Uterus (tissue), 4 donors: ENCODE measurements at places on chromosomes 6 and 20.

GRCh38 chr20:891058-891705 lies 25.0 kb downstream of the ANGPT4 start:
- no peaks in the 10 kb centered on the region for H3K27me3 ChIP-seq
- H3K27ac ChIP-seq, result peak overlapping the region; percentile 17
- H3K4me1 ChIP-seq, result no peaks in the 10 kb centered on the region
- peak; percentile 76 for DNase-seq
- no peaks in the 10 kb centered on the region for H3K36me3 ChIP-seq
- H3K4me3 ChIP-seq, result no peak overlapping the region

DNA sequence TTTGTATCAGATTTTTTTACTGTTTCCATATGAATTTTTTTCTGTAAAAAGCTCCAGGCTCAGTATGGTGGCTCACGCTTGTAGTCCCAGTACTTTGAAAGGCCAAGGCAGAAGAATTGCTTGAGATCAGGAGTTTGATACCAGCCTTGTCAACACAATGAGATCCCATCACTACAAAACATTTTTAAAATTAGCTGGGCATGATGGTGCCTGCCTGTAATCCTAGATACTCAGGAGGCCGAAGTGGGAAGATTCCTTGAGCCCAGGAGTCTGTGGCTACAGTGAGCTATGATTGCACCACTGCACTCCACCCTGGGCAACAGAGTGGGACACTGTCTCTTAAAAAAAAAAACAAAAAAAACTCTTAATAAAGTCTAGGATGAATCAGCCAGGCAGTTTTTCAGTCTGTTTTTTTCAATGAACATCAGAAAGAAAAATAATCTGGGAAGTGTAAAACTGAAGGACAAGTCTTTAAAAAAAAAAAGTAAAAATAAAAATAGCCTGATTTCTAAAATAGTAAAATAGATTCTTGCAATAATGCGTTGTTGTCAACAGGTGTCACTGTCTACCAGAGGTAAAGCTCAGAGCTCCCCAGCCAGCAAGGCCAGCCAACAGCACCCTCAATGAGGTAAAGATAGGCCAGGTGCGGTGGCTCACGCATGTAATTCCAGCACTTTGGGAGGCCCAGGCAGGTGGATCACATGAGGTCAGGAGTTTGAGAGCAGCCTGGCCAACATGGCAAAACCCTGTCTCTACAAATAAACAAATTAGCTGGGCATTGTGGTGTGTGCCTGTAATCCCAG lies 9.3 kb upstream of the ATG5 start:
- no peak overlapping the region for H3K4me3 ChIP-seq
- no peaks in the 10 kb centered on the region for H3K4me1 ChIP-seq
- no peaks in the 10 kb centered on the region for H3K27me3 ChIP-seq
- no peaks in the 10 kb centered on the region for H3K36me3 ChIP-seq

GRCh38 chr6:146388736-146389364 lies 154.8 kb upstream of the RAB32 start:
- H3K36me3 ChIP-seq, result no peaks in the 10 kb centered on the region
- H3K27ac ChIP-seq, result no peak overlapping the region
- no peak for DNase-seq

DNA sequence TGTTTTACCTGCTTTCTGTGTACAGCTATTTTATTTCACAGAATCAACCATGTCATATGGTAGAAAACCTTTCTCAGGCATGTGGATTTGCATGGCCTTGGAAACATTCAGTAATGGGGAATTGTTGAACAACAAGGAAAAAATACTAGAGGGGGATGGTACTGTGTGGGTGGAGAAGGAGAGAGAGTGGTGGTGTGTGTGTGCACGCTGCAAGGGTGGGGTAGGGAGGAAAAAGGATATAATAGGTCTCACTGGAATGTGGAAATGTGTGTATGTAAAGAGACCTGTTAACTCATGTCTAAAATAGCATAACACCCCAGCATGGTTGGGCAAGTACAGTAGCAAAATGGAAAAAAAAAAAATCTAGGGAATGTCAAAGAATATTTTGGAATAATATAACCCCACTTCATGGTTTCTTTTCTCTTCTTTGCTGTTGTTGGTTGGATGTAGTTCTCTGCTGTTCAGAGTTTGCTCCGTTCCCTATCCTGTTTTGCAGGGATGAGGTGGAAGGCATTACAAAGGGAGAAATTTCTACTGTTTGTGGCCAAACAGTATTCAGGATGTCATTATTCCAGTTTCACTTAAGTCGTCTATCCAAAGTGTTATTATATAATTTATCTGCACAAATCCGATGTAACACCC lies 93.9 kb upstream of the CITED2 start:
- DNase-seq, result no peak
- no peak overlapping the region for H3K4me3 ChIP-seq
- H3K27me3 ChIP-seq, result no peaks in the 10 kb centered on the region
- H3K36me3 ChIP-seq, result no peaks in the 10 kb centered on the region
- H3K4me1 ChIP-seq, result no peaks in the 10 kb centered on the region

- no peaks in the 10 kb centered on the region for H3K4me1 ChIP-seq
- no peak overlapping the region for H3K4me3 ChIP-seq
Observed at GRCh38 chr6:117432273-117432672, 6.5 kb upstream of the ROS1 start.

DNA sequence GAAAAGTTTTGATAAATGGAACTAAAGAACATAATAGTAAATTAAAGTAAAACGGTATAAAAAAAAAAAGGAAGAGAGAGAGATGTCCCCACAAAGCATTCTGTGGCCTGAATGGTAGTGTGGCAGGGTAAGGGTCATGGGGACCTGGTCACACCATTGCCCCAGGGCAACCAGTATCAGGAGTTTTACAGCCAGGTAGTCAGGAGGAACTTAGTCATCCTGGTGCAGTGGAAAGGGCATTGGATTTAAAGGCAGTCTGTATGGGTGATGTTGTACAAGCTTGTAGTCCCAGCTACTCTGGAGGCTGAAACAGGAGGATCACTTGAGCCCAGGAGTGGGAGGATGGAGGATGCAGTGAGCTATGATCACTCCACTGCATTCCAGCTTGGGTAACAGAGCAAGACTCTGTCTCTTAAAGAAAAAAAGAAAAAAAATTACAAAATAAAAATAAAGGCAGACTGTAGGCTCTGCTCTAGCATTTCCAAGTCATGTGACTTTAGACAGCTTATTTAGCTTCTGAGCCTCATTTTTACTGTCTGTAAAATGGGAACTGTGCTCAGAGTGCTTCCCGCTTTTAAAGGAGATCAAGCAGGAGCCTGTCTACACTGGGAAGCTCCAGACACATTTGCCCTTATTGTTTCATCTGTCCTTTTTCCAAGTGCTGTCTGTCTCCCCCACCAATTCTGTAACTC lies 112.8 kb upstream of the ARMC2 start:
- no peaks in the 10 kb centered on the region for H3K27me3 ChIP-seq
- H3K4me3 ChIP-seq, result no peak overlapping the region
- no peak for DNase-seq
- H3K27ac ChIP-seq, result no peak overlapping the region

GRCh38 chr6:39041072-39041471 lies 7.5 kb upstream of the GLP1R start:
- H3K27me3 ChIP-seq, result no peaks in the 10 kb centered on the region
- no peaks in the 10 kb centered on the region for H3K36me3 ChIP-seq
- no peak overlapping the region for H3K4me3 ChIP-seq
- H3K27ac ChIP-seq, result no peak overlapping the region
- DNase-seq, result no peak
- no peaks in the 10 kb centered on the region for H3K4me1 ChIP-seq

DNA sequence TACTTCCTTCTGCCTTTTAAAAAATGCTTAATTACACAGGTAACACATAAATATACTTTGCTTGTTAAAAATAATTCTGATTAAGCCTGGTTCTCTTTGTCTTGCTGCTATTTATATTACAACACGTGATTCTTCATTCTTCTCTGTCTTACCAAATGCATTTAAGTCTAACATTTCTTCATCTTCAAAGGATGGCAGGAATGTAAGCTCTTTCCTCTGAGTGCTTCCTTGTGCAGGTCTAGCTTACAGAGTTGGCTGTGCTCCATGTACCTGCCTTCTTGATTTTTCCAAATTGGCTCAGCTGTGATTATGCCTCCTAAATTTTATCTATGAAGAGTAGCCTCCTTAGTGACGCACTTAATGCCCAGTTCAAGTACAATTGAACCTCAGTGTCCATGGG lies 44.4 kb downstream of the RNF144B start:
- H3K27ac ChIP-seq, result no peak overlapping the region
- DNase-seq, result no peak
- H3K27me3 ChIP-seq, result no peaks in the 10 kb centered on the region
- H3K36me3 ChIP-seq, result no peaks in the 10 kb centered on the region
- no peak overlapping the region for H3K4me3 ChIP-seq

GRCh38 chr20:25063981-25064380 lies 6.0 kb upstream of the ACSS1 start:
- H3K36me3 ChIP-seq, result no peaks in the 10 kb centered on the region
- H3K27ac ChIP-seq, result no peak overlapping the region
- no peaks in the 10 kb centered on the region for H3K4me1 ChIP-seq
- no peak overlapping the region for H3K4me3 ChIP-seq
- DNase-seq, result no peak

DNA sequence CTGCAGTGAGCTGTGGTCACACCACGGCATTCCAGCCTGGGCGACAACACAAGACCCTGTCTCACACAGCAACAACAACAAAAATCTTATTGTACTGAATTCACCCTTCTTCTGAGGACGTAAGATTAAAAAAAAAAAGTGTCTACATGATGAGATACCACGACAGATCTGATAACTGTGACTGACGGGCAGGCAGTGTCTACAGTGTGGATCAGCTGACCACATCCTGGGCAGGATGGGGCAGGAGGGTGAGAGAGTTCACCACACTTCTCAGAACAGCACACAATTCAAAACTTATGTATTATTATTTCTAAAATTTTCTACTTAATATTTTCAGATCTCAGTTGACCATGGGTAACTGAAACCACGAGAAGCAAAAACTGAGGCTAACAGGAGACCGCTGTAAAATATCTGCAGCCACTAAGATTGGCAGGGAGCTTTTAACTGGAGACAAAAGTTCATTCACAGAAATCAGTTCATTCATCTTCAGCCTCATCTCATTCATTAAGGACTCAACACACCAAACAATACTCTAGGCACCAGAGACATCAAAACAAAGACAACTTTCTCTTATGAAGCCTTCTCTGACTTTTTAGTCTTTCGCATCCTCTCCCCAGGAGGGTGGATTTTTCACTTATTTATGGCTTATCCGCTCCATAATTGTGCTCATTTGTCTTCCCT lies 15.7 kb upstream of the NHSL1 start:
- no peak overlapping the region for H3K27ac ChIP-seq
- H3K36me3 ChIP-seq, result no peaks in the 10 kb centered on the region

DNA sequence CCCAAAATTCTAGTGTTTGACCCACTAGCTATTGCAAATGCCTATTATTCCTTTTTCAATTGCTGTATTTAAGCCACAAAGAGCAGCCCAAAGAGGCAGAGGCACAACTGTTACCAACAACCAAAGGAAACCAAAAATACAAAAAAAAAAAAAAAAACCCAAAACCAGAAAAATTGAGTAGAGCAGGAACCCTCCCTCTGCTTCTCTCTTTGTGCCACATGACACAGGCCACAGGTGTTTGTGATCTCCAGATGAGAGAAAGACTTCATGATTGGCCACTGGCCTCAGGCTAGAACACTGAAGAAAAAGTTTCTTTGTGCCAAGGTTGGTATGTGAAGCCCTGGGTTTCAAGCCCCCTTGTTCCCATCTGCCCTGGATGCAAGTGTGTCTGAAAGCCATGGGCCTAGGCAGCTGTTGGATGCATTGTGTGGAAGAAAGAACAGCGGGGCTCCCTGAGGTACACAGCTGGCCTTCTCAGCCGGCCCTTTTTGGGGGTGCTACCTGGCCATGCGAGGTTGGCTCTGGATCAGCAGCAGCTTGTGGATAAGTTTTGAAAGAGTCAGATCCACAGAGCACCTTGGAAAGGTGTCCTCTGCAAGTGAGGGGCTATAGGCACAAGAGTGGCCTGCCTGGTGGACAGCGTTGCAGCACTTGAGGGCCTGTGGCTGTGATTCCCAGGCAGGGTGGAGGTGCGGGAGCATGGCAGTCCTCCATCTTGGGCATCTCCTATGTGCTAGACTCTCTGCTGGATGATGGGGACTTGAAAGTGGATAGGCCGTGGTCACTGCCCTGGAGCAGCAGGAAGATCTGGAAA lies 204.5 kb downstream of the ZDHHC14 start:
- no peaks in the 10 kb centered on the region for H3K36me3 ChIP-seq
- no peaks in the 10 kb centered on the region for H3K27me3 ChIP-seq
- no peak overlapping the region for H3K27ac ChIP-seq
- H3K4me3 ChIP-seq, result no peak overlapping the region
- H3K4me1 ChIP-seq, result no peaks in the 10 kb centered on the region

DNA sequence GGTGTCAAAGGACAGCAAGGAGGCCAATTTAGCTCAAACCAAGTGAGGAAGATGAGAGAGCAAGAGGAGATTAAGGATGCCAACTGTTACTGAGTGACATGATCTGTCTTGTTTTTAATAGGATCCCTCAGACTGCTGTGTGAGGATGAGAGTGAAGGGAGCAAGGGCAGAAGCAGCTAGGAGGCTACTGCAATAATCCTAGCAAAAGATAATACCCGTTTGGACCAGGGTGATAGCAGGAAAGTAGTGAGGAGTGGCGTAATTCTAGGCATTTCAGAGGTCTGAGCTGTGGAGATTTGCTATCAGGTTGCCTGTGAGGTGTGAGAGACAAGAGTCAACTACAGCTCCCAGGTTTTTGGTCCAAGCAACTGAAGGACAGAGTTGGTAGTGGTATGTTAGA lies 14.7 kb downstream of the UBE2V1 start:
- no peak for DNase-seq
- H3K27ac ChIP-seq, result no peak overlapping the region
- peaks cover 4% of the 10 kb centered on the region for H3K4me1 ChIP-seq
- no peak overlapping the region for H3K4me3 ChIP-seq
- H3K36me3 ChIP-seq, result no peaks in the 10 kb centered on the region

- DNase-seq, result no peak
- no peak overlapping the region for H3K27ac ChIP-seq
- no peak overlapping the region for H3K4me3 ChIP-seq
- H3K4me1 ChIP-seq, result no peaks in the 10 kb centered on the region
- H3K36me3 ChIP-seq, result no peaks in the 10 kb centered on the region
Observed at GRCh38 chr6:133680994-133681393, 207.9 kb upstream of the TCF21 start.

DNA sequence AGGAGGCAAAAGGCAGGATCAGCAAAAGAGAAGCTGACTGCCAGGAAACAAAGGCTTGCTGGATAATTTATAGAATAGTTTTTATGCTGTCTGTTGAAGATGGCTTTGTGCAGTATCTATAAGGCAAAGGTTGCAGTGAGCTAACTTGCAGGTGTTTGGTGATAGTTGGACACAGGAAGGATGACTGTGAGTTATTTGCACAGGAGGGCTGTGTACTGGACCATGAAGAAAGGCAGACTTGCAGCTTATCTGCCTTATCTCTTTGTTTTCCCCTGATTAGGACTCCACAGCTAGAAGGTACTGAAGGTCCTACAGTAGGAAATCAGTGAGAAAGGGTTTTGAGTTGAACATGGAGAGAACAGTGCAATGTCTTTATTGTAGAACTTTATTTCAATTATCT lies 2.1 kb downstream of the BTN1A1 start:
- no peaks in the 10 kb centered on the region for H3K36me3 ChIP-seq
- H3K27me3 ChIP-seq, result no peaks in the 10 kb centered on the region
- DNase-seq, result no peak
- no peaks in the 10 kb centered on the region for H3K4me1 ChIP-seq
- H3K4me3 ChIP-seq, result no peak overlapping the region
- H3K27ac ChIP-seq, result no peak overlapping the region
